ENCODE measurements at places on chromosomes 4 and X.

- no peak for DNase-seq
Observed at GRCh38 chr4:26365537-26366150, 44.8 kb downstream of the RBPJ start.

DNA sequence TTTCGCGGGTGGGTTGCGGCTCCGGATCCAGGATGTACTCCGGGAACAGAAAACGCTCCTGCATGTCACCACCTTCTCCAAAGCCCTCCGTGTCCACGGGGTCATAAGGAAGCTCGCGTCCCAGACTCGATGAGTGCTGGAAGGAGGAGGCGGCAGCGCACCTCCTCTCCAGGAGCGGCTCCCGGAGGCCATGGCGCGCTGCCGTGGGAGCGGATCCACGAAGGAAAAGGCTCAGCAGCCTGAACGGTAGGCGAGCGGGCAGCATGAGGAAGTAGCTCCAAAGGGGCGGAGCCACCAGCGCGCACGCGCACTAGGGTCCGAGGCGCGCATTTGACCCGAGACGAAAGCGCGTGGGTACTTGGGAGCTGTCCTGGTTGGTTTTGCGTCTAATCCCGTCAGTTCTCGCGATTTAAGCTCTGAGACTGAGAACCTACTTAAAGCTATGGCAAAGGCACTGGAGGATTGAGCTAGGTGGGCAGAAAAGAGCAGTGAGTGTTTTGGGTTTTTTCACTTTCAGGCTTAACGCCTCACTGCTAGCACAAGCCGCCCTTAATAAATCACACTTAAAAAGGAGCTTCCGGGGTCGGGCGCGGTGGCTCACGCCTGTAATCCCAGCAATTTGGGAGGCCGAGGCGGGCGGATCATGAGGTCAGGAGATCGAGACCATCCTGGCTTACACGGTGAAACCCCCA is at the start of gene NOA1:
NOA1 (minus strand) TSS at position 286 of the 692 bp plus-strand sequence; CDS start at position 265, 21 bp downstream.
- peak; percentile 95 for DNase-seq

GRCh38 chr4:37324546-37324945 is 80.0 kb downstream of the NWD2 start:
- DNase-seq: no peak

DNA sequence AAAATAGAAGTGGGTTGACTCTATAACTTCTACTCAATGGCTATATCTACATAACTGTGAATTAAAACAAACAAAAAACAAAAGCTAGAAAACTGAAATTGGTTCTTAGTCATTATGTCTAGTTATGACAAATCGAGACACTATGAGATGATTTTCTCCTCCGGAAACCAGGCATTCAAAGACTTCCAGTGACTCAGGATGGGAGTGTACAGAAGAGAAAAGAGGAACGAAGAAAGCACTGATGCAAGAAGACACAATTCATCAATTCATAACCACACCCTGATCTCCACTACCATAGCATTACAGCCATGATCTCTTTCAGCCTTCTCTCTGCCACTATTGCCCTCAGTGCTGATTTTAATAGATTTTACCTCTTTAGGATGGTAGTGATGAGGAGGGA is 253.6 kb downstream of the CBLL2 start:
- no peak for DNase-seq

DNA sequence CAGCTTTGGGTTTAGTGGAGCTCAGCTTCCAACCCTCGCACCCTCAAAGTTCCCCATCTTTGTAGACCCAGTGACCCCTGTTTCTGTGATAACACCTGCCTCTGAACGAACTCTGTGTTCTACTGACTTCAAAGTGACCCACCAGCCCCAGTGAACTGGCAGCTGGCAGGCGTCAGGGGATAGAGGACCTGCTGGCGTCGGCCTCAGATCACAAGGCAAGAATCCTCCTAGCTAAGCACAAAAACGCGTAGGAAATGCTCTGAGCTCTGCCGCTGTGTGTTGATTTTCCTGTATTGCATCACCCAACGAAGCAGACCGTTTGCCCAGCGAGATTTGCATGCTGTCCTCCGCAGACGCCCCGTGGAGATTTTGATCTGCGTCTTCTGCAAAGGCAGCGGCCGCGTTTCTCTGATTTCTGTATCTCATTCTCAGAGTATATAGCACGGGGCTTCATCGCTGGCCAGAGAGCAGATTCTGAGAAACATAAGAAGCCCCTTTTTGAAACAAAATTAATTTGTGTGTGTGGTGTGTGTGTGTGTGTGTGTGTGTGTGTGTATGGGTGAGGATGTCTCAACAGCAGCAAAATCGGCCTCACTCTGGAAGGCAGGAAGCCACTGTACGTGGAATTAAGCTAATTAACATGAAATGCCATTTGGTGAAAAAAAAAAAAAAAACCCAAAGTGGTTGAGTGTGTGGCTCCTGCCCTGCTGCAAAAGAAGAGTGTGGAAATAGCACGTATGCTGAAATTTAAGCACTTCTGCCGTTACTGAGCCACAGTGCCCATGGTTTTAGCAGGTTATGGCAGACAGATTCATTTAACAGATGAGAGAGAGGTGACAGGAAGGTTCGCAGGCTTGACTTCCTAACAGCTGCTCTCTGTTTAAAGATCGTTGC is 29.2 kb upstream of the ASMTL start:
- peak; percentile 46 for DNase-seq

- DNase-seq: no peak
Observed at GRCh38 chr4:170804930-170805329, 715.2 kb upstream of the AADAT start.

- DNase-seq: no peak
Observed at GRCh38 chr4:168502861-168503260, 6.0 kb downstream of the PALLD start.

- no peak for DNase-seq
Observed at GRCh38 chrX:47843363-47843762, 6.7 kb downstream of the ZNF81 start.

DNA sequence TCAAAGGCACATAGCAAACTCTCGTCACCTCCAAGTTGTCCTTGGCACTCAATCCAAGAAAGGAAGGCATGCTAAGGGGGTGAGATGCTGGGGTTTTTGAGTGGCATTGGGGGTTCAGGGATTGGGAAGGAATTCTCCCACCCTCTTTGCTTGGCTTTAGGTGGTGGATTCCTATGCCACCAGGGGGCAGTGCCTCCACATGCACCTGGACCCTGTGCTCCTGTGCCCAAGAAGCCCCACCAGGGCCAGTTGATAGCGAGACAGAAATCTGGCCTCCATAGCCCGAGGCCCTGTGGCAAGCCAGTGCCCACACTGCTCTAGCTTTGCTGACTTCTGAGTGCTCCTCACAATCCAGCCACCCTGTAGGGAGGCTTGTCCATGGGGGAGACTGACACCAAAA is 2.0 kb upstream of the FATE1 start:
- DNase-seq: no peak

DNA sequence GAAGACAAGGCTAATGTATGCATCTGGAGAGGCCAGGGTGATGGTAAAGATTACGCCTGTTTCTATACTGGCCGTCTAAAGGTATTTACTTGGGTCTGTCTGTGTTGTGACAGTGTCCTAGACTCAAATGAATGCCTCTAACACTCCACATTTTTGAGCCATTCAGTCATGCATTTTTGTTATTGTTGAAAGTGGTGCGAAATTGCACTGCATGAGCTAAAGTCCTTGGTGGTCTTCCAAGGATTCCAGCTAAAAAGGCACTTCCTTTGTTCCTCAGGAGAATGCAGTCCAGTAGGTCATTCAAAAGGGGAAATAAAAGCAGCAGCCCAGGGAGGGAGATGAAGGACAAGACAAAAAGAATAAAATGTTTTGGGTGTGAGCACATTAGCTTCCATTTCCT is 3.0 kb downstream of the GPC4 start:
- no peak for DNase-seq

DNA sequence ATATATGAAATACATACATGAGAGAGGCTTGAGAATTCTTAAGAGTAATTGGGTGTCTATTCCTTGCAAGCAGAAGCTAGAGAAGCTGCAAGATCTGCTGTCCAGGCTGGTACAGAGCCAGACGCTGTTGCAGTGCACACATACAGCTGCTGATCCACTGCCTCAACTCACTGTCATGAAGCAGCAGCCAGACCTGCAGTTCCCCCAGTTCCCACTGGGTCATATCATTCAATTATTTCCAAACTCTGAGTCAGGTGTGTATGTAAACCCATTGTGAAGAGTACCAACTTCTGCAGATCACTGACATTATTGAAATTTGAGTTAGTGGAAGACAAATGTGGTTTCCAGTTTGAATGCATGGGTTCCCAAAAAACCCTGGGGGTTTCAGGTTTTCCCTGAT is 1212.8 kb upstream of the ADGRL3 start:
- DNase-seq: no peak

DNA sequence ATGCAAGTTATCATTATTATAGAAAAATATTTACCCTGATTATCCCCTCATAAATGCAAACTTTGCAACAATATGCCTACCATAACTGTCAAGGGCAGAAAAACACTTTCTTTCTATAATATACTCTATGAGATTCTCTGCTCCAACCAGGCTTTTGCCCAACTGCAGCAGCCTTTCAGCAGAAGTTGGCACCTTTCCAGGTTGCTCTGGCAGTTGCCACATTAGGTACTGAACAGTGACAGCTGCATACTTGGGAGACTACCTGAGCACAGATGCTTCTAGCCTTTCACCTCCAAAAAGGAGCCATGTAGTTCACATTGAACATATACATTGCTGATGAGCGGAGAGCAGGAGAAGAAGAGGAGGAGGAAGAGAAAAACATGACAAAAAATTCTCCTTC is 69.5 kb upstream of the BRWD3 start:
- no peak for DNase-seq

DNA sequence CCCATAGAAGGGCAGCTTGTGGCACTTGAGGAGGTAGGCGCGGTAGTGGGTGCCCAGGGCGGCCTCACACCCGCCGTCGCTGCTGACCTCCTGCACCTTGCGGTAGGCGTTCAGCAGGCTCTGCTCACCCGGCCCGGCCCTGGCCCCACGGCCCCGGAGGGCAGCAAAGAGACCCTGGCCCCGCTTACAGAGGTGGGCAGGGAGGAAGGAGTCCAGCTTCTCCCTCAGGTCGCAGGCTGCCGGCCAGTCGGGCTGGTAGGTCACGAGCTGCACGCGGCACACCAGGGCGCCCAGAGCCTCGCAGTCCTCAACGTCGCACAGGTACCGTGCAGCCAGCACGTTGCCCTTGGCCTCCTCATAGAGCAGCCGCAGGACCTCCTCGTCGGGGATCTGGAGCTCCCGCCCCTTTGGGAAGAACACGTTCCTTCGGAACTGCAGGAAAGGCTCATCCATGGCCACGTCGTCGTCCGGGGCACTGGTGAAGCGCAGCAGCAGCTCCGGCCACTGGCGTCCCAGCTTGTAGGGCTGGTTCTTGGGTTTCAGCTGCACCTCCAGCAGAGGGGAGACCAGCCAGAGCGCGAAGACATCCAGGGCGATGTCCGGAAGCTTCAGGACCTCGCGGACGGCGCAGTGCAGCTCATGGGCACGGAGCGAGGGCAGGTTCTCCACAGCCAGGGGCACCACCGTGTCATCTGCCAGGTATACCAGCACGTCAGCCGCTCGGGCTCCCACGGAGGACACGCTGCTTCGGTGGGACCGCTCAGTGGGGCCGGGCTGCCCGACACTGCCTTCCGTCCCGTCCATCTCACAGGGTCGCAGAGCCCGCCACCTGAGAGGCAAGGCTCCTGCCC is 17.1 kb upstream of the LAS1L start:
- no peak for DNase-seq

DNA sequence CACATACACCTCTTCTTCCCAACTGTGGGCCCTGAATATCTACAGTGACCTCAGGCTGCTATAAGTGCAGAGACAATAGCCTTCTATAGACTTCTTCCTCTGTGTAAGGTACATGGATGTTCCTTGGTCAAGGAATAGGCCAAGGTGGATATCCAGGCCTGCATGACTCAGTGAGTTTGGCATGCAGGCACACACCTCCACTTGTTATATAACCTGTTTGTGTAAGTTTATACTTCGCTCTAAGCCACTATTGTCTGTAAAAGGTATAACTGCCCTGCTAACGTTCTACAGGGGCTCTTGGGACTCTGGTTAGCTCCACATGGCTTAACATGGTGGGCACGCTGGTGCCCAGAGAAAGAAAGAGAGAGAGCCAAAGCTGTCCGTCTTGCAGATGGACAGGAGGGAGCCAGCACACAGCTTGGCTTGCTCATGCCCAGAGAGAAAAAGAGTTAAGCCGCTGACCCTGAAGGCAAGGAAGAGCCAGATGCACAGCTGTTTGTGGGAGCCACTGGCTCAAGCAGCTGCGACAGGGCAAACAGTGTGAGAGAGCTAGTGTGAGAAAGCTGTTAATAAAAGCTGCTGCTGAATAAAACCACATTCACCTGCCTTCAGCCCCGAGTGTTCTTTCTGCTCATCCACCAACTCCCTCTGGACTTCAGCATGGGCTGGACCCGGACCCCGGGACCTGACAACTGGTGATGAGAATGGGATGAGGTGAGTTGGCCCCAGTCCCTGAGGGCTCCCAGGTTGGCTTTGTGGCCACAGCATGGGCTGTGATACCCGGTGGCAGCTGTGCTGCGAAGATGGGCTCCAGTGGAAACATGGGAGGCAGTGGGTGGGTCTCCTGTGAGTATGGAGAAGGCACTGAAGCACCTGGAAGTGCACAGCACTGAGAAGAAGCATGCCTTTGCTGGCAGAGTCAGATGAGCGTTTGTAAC is 44.5 kb upstream of the ZBTB33 start:
- DNase-seq: no peak

DNA sequence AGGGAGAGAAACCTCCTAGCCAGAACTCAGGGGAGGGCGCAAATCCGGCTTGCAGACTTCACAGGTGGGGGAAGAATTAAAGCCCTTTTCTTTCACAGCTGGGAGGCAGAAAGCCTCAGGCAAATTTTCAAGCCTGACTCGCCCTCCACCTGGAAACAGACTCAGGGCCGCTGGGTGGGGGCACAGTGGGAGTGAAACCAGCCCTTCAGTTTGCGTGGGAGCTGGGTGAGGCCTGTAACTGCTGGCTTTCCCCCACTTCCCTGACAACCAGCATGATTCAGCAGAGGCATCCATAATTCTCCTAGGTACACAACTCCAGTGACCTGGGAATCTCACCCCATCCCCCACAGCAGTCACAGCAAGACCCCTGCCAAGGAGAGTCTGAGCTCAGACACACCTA is 206.9 kb upstream of the INTU start:
- no peak for DNase-seq

DNA sequence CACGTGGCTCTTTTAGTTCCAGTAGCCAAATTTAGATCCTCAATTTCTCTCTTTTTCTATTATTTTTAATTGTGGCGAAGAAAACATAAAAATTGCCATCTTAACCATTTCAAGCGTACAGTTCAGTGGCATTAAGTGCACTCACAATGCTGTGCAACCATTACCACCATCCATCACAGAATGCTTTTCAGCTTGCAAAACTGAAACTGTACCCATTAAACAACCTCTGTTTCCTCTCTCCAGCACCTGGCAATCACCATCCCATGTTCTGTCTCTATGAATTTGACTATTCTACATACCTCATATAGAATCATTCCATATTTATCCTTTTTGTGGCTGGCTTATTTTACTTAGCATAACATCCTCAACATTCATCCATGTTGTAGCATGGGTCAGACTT is 74.9 kb downstream of the METTL14 start:
- no peak for DNase-seq

GRCh38 chrX:113644426-113644825 is 803.8 kb upstream of the AMOT start:
- DNase-seq: no peak

- no peak for DNase-seq
Observed at GRCh38 chr4:3493720-3494461, 30.8 kb downstream of the DOK7 start.

GRCh38 chrX:40543661-40544328 is 37.0 kb upstream of the ATP6AP2 start:
- no peak for DNase-seq
